Esophagus squamous epithelium (tissue), 5 donors: ENCODE measurements at places on chromosomes 12 and 14. TPM values are rescaled to one million over a fixed set of nuclear protein-coding genes. Genes with fewer than 3 reads are reported as not detected.

The KRT74 gene
- total RNA-seq = 0.19 TPM

The ASPG gene
- 78.2 TPM for total RNA-seq

The ITGB7 gene
- 4.2 TPM for total RNA-seq

The DPF3 gene
- total RNA-seq = 2.7 TPM

The RASAL1 gene
- 61.9 TPM for total RNA-seq

The LIN7A gene
- 0.57 TPM for total RNA-seq

The PPP1CC gene
- 55.3 TPM for total RNA-seq

The NKX2-1 gene
- not detected for total RNA-seq

The FOXN4 gene
- total RNA-seq = not detected

The GZMH gene
- total RNA-seq = 1.9 TPM

The CEBPE gene
- not detected for total RNA-seq

The DNAH10 gene
- total RNA-seq = not detected

The SERPINA3 gene
- 3.3 TPM for total RNA-seq

The KRT2 gene
- total RNA-seq = 0.95 TPM

The PMCH gene
- total RNA-seq = not detected
